ENCODE measurements at places on chromosomes 2 and 18.

DNA sequence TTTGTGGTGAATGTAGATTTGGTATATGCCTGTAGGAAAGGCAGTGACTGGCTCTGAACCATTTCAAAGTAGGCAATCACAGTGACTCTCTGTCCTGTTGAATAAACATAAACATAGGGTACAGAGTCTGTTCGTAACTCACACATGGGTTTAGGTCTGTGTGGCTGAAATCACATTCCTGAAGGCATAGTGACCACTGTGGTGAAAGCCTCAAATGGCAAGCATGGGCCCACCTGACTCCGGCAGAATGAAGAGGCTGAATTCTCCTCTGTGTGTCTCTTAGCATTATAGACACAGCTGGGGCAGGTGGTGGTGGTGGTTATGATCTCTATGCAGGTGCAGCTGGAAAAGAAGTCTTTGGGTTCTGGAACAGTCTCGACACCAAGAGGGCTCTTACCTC lies 61.2 kb downstream of the ITGA6 start:
- 0 out of 2 replicates have a peak, but pooled peaks cover 4% of the 10 kb centered on the region for H3K36me3 ChIP-seq
- no peak overlapping the region for H3K4me3 ChIP-seq
- H3K27me3 ChIP-seq: no peaks in the 10 kb centered on the region

DNA sequence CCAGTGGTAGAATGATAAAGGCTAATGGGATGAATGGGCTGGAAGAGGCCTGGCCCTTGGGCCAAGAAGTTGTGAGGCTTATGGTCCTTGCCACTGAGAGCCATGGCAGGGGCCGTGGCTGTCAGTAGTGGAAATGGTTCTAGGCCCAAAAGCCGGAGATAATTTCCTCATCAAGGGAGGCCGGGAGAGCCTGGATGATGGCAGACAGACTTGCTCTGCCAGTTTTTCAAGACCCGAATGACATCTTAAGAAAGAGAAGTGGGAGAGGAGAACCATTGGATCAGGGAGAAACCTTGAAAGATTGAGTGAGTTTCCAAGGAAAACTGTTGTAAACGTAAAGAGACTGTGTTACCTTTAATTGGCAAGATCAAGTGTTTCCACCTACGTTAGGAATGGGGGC lies 46.3 kb upstream of the VPS54 start:
- H3K4me1 ChIP-seq: peaks cover 2% of the 10 kb centered on the region
- no peak for DNase-seq
- H3K4me3 ChIP-seq: no peak overlapping the region

- DNase-seq: no peak
- no peaks in the 10 kb centered on the region for H3K4me1 ChIP-seq
- no peak overlapping the region for H3K27ac ChIP-seq
- H3K36me3 ChIP-seq: no peaks in the 10 kb centered on the region
- no peaks in the 10 kb centered on the region for H3K27me3 ChIP-seq
Observed at GRCh38 chr18:40926679-40927078, 1028.4 kb upstream of the PIK3C3 start.

DNA sequence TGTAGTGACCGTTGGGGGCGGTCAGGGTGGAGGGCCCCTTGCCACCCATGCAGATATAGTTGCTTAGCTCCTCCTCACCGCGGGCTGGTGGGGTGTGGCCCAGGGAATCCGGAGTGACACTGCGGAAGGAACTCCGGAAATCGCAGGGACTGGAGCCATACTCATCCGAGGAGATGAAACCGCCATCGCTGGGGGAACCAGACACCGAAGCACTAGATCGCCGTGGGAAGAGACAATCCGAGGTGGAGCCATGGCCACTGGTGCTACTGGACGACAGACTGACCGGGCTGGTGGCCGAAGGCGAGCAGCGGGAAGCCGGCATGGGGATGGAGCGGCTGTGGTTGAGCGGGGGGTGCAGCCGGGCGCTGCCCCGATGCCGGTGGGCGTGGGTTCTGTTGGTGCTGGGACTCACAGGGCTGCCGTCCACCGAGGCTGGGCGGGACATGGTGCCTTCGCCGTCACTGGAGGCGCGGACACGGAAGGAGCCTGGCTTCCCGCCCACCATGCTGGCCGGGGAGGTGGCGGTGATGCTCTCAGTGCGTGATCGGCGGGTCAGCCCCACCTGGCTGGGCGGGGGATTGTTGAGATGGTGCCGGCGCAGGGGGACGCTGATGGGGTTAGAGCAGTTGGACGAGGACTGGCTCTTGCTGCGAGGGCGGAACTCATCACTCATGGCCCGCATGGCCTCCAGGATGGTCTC lies 2.2 kb downstream of the IRS1 start:
- no peak overlapping the region for H3K27ac ChIP-seq
- no peak overlapping the region for H3K4me3 ChIP-seq
- H3K4me1 ChIP-seq: peaks cover 86% of the 10 kb centered on the region
- H3K27me3 ChIP-seq: no peaks in the 10 kb centered on the region
- no peak for DNase-seq
- H3K36me3 ChIP-seq: peaks cover 8% of the 10 kb centered on the region

DNA sequence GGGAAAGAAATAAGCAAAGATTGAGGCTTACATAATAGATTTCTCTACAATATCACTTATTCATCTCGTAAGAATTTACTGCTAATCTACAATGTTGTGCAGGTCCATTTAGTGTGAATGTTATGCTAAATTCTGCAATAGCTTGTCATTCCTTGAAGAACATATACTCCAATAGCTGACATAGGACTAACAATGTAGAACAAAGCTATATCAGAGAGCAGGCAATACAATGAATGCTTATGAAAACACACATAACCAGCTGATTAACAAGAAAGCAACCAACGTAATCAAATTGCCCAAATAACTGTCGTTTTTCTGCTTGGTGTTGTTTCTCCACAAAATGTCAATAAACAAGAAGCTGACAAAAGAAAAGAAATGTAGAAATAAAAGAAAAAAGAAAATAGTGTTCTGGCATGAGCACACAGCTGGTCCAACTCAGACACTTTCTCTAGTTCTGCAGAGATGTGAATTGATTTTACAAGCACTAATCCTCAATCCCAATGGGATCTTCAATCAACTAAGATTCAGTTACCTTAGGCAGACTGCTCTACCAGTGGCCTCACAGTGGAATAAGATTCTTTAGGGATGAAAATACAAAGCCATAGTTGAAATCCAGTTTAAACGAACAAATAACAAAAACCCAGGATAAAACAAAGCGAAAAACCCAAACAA lies 1024.7 kb upstream of the PIK3C3 start:
- no peak overlapping the region for H3K4me3 ChIP-seq
- no peak for DNase-seq
- no peaks in the 10 kb centered on the region for H3K4me1 ChIP-seq
- H3K36me3 ChIP-seq: no peaks in the 10 kb centered on the region
- no peak overlapping the region for H3K27ac ChIP-seq
- no peaks in the 10 kb centered on the region for H3K27me3 ChIP-seq

- no peak overlapping the region for H3K4me3 ChIP-seq
- H3K4me1 ChIP-seq: no peaks in the 10 kb centered on the region
- H3K36me3 ChIP-seq: no peaks in the 10 kb centered on the region
- peaks cover 5% of the 10 kb centered on the region for H3K27me3 ChIP-seq
- no peak overlapping the region for H3K27ac ChIP-seq
Observed at GRCh38 chr2:152500772-152501171, 165.8 kb downstream of the FMNL2 start.

GRCh38 chr2:26235089-26235488 lies 9.3 kb downstream of the HADHA start:
- DNase-seq: no peak
- H3K36me3 ChIP-seq: peaks cover 92% of the 10 kb centered on the region
- no peaks in the 10 kb centered on the region for H3K27me3 ChIP-seq
- 0 out of 2 replicates have a peak, but pooled peaks cover under 1% of the 10 kb centered on the region for H3K4me1 ChIP-seq
- no peak overlapping the region for H3K4me3 ChIP-seq
- H3K27ac ChIP-seq: no peak overlapping the region

- H3K27me3 ChIP-seq: no peaks in the 10 kb centered on the region
- no peak overlapping the region for H3K27ac ChIP-seq
- no peak for DNase-seq
- no peak overlapping the region for H3K4me3 ChIP-seq
- peaks cover 12% of the 10 kb centered on the region for H3K36me3 ChIP-seq
Observed at GRCh38 chr2:120079647-120080046, 66.8 kb downstream of the EPB41L5 start.

- no peaks in the 10 kb centered on the region for H3K27me3 ChIP-seq
- no peak for DNase-seq
- no peaks in the 10 kb centered on the region for H3K36me3 ChIP-seq
Observed at GRCh38 chr18:57837917-57838548, 34.9 kb upstream of the ATP8B1 start.

DNA sequence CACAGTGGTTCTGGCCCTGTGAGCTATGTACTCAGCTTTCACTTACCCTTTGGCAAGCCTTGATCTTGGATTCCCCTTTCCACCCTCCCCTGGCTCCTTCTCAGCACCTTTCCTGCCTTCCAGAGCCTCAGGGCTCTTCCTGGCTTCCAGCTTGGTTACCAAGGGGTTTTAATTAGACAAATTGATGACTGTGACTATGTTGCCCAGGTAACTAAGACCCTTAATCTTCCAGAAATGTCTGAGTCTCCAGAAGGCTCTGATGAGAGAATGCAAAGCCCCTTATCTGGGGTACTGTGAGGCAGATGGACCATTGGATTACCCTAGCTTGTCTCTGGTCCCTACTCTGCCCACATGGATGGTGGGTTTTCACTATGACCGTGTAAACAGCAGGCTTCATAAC lies 174.2 kb downstream of the LOXHD1 start:
- peaks cover under 1% of the 10 kb centered on the region for H3K27me3 ChIP-seq
- no peaks in the 10 kb centered on the region for H3K4me1 ChIP-seq
- H3K36me3 ChIP-seq: no peaks in the 10 kb centered on the region
- DNase-seq: no peak

DNA sequence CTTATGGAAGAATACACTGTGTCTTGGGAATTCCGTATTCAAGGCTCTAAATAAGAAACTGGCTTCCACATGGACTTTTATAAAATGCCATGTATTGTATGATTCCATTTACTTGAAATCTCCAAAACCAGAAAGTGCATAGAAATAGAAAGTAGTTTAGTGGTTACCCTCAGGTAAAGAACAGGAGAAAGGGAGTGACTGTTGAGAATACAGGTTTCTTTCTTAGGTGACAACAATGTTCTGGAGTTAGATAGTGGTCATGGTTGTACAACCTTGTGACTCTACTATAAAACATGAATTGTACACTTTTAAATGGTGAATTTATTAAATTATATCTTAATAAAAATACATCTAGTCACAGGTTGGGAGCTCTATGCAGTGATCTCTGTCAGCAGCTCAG lies 481.8 kb downstream of the SPAG16 start:
- H3K36me3 ChIP-seq: no peaks in the 10 kb centered on the region
- peaks cover 16% of the 10 kb centered on the region for H3K4me1 ChIP-seq
- no peaks in the 10 kb centered on the region for H3K27me3 ChIP-seq
- H3K4me3 ChIP-seq: peak overlapping the region; percentile 39
- H3K27ac ChIP-seq: peak overlapping the region; percentile 5

DNA sequence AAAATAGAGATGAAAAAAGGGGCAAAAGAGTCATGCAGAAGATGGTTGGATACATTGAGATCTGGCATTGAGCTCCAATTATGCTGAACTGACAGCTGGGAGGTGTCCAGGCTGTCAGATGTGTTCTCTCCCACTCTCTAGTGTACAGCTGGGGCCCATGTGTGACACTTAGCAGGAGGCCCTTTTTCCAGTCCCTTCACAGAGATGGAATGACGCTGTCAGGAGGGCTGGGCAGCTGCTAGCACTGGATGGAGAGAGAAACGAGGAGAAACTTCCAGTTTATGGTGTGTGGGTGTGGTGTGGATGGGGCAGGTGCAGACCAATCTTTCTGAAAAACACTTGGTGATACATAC lies 437.7 kb upstream of the HS6ST1 start:
- no peak overlapping the region for H3K4me3 ChIP-seq
- H3K4me1 ChIP-seq: peaks cover 49% of the 10 kb centered on the region
- H3K27ac ChIP-seq: peak overlapping the region; percentile 23
- H3K27me3 ChIP-seq: no peaks in the 10 kb centered on the region
- H3K36me3 ChIP-seq: no peaks in the 10 kb centered on the region
- no peak for DNase-seq

GRCh38 chr2:150866431-150866830 lies 379.0 kb upstream of the RND3 start:
- no peak overlapping the region for H3K27ac ChIP-seq
- no peak for DNase-seq
- no peaks in the 10 kb centered on the region for H3K27me3 ChIP-seq
- no peak overlapping the region for H3K4me3 ChIP-seq
- no peaks in the 10 kb centered on the region for H3K36me3 ChIP-seq

GRCh38 chr2:167844714-167845530 lies 402.5 kb downstream of the STK39 start:
- no peak overlapping the region for H3K4me3 ChIP-seq
- H3K27ac ChIP-seq: no peak overlapping the region
- H3K27me3 ChIP-seq: no peaks in the 10 kb centered on the region
- peak; percentile 33 for DNase-seq
- no peaks in the 10 kb centered on the region for H3K36me3 ChIP-seq

DNA sequence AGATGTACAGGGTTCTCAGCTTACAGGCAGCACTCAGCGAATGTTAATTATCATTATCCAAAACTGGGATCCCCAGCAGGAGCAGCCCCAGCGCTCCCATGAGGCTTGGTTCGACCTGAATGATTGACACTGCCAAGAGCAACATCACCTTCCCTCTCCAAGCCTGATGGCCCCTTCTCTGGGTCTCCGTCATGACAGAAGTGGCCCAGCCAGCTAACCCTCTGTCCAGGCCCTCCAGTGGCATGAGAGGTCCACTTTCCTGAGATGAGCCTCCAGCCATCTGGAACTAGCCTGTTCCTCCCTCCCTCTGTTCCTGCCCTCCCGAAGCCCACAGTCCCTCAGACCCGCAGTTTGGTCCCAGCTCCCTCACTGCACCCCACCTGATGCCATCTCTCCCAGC lies 97.0 kb upstream of the RAB6C start:
- H3K4me3 ChIP-seq: no peak overlapping the region
- H3K27me3 ChIP-seq: peaks cover 1% of the 10 kb centered on the region
- H3K27ac ChIP-seq: no peak overlapping the region
- peaks cover 5% of the 10 kb centered on the region for H3K4me1 ChIP-seq

DNA sequence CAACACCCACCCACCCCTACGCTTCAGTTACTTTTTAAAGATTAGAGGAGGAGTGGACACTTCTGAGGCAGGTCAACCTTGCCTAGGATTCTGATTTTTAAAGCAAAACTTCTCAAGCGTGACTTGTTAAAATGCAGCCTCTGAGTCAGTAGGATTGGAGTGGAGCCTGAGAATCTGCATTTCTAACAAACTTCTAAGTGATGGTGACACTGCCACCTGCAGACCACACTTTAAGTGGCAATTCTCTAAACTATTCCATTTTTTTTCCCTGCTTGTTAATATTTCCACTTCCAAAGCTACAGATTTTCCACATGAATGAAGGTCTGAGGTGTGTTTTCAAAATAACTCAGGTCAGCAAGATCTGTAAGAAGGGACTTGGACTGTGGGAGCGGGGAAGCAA lies 171.1 kb upstream of the CCDC150 start:
- DNase-seq: no peak
- H3K27ac ChIP-seq: no peak overlapping the region
- H3K4me3 ChIP-seq: no peak overlapping the region
- H3K4me1 ChIP-seq: no peaks in the 10 kb centered on the region
- no peaks in the 10 kb centered on the region for H3K27me3 ChIP-seq
- H3K36me3 ChIP-seq: no peaks in the 10 kb centered on the region

DNA sequence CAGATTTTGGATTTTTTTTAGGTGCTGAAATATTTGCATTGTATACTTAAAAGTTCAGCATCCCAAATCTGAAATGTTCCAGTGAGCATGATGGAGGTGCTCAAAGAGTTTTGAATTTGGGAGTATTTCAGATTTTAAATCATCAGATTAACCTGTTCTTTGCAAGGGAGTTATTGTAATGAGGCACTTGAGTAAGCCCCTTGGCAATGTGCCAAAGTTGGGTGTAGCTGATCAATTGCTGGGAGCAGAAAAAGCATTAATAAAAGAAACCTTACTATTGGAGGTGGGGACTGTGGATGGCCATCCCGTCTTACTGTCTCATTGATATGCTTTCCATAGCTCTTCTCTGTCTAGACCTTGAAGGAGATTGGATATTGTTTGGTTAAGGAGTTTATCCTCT lies 28.3 kb downstream of the MALT1 start:
- no peak for DNase-seq
- no peaks in the 10 kb centered on the region for H3K27me3 ChIP-seq
- H3K27ac ChIP-seq: no peak overlapping the region
- H3K4me1 ChIP-seq: no peaks in the 10 kb centered on the region
- H3K4me3 ChIP-seq: no peak overlapping the region

Data from DND-41 (cell line).